Stimulated activated CD4-positive, alpha-beta T cell treated with anti-CD3 and anti-CD28 coated beads, Interleukin-4, amount 100 ng/mL, for 48 hours (primary cell): ENCODE measurements at places on chromosomes 1 and 21.

- no peak for DNase-seq
Observed at GRCh38 chr1:157353546-157353945, 198.8 kb downstream of the FCRL5 start.

DNA sequence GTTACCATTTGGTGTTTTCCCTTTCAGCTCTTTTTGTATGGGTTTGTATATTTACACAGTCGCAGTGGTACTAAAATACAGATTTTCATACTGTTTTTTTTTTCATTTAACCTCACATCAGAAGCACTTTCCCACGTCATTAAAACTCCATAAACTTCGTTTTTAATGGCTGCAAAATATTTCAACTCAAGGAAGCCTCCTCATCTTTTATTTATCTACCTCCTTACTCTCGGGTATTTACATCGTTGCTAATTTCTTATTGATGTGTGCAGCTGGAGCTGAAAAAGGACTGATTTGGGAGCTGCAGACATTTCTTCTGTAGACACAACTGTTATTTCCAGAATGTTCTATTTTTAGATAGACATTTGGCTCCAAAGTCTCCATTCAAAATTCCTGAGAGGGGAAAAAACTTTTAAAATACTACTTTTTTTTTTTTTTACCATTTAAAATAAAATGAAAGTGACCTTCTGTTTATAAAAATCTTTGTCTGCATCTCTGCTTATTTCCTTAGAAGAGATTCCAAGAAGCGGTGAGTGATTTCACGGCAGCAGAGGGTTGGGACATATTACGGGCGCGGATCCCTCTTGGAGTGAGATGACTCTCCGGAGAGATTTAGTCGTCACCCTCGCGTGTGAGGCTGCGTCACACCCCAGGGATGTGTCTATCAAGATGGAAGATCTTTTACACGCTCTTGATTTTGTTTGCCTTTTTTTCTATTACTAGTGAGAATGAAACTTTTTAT, 10.1 kb downstream of the RUNX3 start:
- DNase-seq, result peak; percentile 49

- DNase-seq, result no peak
Observed at GRCh38 chr1:48947761-48948537, 171.3 kb upstream of the BEND5 start.

GRCh38 chr1:101284021-101284420, 47.2 kb downstream of the S1PR1 start:
- DNase-seq, result peak; percentile 35

DNA sequence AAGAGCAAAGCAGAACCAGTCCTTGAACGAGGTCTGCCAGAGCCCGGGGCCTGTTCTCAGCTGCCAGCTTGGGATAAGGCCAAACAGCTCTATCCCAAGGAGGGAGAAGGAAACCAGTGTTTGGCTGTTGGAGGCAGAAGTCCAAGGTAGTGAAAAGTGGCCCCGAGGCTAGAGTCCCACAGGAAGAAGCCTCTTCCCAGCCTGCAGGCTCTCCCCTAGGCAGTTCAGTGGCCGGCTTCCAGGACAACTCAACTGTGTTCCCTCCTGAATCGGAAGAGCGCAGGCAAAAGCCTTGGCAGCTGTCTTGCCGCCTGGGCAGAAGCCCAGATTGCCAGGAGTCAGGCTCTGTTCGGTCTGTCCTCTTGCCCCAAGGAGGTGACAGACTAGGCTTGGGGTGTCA, 19.3 kb downstream of the QSOX1 start:
- no peak for DNase-seq

DNA sequence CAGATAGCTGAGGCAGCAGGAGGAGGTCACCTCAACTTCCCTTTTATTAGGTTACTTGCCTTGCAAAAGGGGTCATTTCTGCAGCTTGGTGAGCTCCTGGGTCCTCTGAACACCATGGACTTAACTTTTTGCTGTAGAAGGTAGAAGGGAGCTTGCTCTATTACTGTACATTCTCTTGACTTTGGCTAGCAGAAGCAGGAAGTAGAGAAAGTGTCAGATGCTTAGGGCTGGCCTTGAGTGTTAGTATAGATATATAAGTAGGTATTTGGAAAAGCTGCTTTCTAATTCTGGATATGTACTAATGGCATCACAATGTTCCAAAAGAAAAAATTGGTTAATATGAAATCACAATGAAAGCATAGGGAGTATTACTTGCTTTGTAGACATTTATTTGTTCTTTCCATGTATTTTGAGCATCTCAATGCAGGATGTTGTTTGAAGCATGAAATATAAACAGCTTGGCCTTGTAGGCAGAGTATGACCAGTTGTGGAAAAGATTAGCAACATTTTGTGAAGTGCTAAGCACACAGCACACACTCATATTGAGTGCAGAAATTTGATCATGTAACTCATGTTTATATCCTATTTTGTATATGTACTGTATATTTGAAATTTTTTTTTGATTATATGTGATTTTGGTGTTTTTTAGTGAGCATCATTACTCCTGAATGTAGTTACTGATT, 108.8 kb downstream of the DYRK1A start:
- DNase-seq, result no peak

- no peak for DNase-seq
Observed at GRCh38 chr1:226093621-226094020, 31.1 kb downstream of the H3-3A start.

DNA sequence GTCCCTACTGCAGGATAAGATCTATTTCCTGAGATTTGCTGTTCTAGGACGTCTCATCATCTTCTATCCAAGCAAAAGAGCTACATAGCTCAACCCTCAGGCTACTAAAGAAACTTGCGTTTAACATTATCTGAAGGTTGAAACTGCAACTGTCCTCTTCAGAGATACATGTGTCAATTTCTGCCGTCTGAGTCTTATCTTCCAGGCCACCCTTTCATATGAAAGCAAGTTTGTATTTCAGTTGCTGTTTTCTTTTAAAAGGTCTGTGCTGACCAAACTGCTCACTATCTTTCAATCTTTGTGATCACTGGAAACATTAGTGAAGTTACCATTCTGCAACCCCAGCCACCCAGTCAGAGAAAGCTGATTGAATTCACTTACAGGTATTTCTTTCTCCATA, 108.6 kb upstream of the RAB3GAP2 start:
- DNase-seq, result no peak

DNA sequence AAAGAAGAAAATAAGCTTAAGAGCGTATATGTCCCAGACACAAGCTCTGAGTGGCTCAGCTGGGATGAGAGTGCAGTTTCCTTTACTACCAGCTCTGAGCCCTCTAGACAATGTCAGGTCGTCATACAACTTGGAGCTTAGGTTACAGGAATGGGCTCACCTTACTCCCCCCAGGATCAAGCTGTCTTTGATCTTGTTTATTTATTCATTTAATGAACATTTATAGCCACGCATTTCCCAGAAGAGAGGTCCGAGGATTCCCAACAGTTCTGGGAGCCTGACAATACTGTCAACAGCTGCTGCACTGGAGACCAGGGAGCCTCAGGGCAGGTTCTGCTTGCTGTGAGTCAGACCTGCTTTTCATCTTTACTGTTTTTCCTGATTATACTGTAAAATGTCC, 378.9 kb downstream of the PLPP3 start:
- no peak for DNase-seq

DNA sequence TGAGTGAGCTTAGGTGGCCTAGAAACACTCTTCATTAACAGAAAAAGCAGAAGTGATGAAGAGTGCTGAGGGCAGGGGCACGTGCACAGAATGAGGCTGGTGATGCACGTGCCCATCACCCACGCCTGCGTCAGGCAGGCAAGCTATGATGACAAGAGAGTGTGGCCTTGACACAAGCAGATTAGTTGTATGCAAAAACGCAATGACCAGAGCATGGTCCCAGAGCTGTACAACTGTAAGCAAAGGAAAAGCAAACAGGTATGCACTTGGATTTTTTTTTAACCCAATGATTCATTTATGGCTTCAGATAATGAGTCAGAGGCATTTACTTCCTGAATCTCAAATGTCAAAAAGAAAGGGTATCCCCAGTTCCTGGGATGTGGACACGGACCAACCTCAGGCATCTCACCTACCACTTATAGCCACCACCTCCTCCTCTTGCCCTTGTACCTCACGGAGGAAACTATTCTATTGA, 9.1 kb upstream of the TMEM61 start:
- DNase-seq, result no peak

GRCh38 chr1:22025368-22026155, 24.1 kb downstream of the CELA3A start:
- peak; percentile 88 for DNase-seq

GRCh38 chr1:96349896-96350295, 371.7 kb upstream of the PTBP2 start:
- DNase-seq, result no peak

GRCh38 chr1:176374967-176375569, 87.9 kb upstream of the PAPPA2 start:
- DNase-seq, result peak; percentile 69

DNA sequence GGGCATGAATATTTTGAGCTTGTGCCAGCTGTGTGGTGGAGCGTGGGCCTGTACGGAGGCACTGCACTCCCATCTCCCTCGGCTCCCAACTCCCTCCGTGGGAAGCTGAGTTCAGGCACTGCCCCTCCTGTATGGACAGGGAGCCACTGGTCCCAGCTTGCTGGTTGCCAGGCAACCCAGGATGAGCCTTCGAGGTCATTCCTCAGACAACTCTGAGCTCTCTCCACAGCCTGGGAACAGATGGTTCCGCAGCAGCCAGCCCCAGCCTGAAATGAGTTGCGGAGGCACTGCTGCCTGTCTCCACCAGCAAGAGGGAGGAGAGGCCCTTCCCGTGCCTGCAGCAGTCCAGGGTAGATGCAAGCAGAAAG, 58.4 kb upstream of the TENT5B start:
- DNase-seq, result no peak

- DNase-seq, result no peak
Observed at GRCh38 chr21:45739218-45740087, 95.9 kb downstream of the PCBP3 start.

GRCh38 chr1:229117664-229118300, 153.1 kb upstream of the RAB4A start:
- no peak for DNase-seq

- DNase-seq, result no peak
Observed at GRCh38 chr1:174743654-174744561, 255.8 kb upstream of the CACYBP start.

DNA sequence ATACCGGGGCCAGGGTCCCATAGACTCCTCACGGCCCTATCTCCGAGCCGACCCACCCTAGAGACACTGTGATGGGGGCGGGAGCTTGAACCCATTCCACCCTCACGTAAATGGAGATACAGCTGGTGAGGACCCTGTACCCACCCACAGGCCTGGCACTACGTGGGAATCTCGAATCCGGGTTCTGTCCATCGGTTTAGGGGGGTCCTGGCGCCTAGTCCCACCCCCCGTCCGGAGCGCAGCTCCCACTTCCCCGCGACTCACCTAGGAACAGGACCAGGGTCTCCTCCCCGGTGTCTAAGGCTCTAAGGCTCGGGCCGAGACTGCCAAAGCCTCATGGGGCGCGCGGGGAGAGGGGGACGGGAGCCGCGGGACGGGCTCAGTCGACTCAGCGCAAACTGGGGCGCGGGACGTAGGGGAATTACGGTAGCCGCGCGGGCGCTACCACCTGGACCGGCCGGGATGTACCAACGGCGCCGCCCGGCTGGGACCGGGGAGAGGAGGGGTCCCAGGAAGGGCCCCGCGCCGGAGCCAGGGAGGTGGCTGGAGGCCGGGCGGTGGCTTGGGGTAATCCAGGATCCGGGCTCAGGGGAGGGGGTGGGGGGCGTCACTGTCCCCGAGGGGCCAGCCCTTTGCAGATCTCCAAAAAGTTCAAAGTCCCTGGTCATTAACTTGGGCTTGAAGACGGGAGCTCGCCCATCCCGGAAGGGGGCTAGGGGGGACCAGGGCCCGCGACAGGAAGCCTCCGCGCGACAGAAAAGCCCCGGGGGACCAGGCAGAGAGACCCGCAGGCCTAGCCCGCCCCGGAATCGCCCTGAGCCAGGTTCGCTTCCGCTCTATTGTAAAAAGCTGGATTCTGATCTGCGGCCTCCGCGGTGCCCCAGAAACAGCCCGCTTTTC, 1.0 kb downstream of the PLEKHG5 start:
- peak; percentile 59 for DNase-seq

DNA sequence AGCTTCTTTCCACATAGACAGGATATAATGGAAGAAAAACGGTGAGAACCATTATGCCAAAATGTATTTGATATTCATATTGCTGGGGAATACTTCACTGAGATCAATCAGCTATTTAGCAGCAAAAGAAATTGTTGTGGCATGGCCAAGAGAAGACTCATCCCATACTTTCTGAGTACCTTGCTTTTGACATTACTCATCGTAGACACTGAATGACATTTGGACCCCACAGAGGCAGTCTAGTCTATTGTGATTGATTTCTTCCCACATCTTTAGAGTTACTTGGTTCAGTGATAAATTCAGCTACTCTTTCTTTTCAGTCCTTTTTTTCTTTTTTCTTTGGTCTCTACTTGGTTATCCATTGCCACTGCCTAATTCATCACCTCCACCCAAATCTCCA, 22.1 kb downstream of the ATP1B1 start:
- no peak for DNase-seq

- no peak for DNase-seq
Observed at GRCh38 chr1:234907940-234908405, 220.7 kb downstream of the TOMM20 start.

- no peak for DNase-seq
Observed at GRCh38 chr1:172482044-172482443, 38.2 kb upstream of the PIGC start.

DNA sequence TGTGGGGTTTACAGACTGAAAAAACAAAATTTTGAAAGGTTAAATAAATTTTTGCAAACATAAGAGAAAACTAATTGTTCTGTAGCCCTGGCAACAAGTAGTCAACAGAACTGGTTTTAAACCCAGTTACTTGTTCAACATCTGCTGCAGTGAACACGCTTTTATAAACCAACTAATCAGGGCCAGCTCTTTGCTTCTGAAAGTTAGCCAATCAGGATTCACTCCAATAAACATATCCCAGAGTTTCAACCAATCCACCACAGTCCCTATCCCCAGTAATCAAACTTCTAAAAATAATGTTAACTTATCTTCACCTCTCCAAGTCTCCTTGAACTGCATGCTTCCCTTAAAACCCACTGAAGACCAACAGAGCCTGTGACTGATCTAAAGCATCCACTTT, 306.6 kb downstream of the CTH start:
- no peak for DNase-seq

DNA sequence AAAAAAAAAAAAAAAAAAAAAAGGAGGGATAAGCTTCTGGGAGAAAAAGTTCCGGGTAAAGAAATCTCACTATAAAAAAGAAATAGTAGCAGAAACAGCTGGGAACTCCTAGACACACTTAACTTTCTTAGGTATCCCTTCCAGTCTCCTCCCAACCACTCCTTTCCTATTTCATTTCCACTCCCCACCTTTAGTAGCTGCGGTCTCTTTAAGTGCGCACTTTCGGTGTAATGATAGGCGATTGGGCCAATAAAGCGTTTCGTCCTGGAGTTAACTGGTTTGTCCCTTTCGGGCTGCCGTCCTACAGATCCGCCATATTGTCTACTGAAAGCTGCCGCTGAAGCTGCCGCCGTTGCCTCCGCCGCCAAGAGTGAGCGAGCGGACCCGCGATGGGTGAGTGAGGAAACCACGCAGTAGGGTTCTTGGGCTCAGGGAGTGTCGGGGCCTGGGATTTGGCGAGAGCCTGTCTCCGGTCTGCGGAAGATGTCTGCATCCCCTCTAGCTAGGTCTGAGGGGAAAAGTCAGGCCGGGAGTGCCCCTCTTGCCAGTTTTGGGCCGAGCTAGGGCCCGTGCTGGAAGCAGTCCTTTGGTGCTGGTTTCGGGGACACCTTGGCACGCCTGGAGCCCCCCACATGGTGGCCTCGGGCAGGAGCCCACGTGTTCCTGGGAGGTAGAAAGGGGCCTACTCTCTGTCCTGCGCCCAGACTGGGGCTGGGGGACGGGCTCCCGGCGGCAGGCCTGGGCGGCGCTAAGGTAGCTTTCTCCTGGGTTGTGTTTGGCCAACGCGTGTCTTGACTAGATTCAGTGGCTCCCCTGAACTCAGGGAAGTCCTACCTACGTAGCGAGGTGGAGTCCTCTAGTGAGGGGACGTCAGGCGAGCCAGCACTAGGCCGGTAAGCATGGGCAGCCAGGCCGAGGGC, at the start of gene KPNA6:
TSS of gene KPNA6 (plus strand) at position 315 of the 920 bp plus-strand sequence. CDS start at position 390, 75 bp downstream.
- DNase-seq, result peak; percentile 82
